Thoracic aorta (tissue), 2 donors: ENCODE measurements at places on chromosomes 7 and 10. TPM values are rescaled to one million over a fixed set of nuclear protein-coding genes. Genes with fewer than 3 reads are reported as not detected.

- no peak for DNase-seq
These were observed 91.1 kb downstream of the CPED1 start for GRCh38 chr7:121079425-121080169.

DNA sequence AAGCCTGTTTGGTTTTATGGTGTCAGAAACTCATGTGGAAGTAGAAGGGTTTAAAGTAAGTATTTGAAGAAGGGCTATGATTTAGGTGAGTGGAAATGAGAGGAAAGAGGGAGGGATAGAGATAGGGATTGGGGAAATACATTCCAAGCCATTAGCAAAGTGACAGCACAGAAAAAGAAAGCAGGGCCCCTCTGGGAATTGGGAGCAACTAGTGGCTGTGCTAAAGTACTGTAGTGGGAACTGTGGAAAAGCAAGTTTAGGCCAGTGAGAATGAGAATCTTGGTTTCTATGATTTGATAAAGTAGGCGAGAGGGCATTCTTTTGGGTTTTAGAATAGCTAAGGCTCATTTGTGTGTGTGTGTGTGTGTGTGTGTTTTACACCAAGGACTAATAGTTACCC is 5.0 kb downstream of the PRKG1 start:
- DNase-seq = no peak

SYT15B gene
- 5.3 TPM for total RNA-seq

PALD1 gene
- total RNA-seq = 19.7 TPM

DNA sequence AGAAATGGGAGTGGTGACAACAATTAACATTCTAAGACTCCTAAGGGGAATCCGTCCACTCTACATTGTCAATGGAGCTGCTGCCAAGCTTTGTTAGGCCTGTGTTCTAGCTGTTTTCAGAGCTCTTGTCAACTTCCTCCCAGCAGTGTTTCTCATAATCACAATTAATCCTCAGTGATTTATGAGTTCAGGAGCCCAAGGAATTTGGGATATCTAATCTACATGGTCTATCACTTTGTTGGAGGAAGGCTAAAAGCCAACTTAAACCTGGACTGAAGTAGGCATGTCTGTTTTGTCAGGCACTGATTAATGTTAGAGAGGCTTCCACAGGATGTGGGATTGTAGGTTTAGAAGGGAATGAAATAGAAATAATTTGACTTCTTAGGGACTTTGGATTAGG is 10.2 kb upstream of the OR2F2 start:
- DNase-seq = no peak

GRCh38 chr10:35633006-35633980 is 8.8 kb downstream of the FZD8 start:
- no peak for DNase-seq

EPDR1 gene
- total RNA-seq = 59.3 TPM

GRCh38 chr10:17652585-17652984 is 8.6 kb downstream of the STAM start:
- DNase-seq = no peak

DNA sequence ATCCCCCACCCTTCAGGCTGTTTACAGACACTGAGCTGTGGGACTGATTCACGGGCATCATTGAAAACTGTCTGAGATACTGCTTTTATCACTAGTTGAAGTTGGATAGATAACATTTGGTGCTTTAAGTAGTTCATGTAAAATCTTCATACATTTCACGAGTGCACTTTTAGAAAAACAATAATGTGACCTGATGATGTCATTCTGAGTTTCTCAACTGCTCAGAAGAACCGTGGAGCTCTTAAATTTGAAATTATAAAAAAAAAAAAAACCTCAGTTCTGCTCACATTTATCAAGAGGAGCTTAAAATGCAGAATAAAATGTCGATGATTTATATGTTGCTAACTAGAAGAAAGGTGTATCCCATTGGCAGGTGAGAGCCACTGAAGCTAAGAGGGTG is 81.5 kb downstream of the GALNT11 start:
- DNase-seq = no peak

TMEM60 gene
- 8.7 TPM for total RNA-seq

GRCh38 chr7:152624228-152624627 is 51.7 kb downstream of the XRCC2 start:
- no peak for DNase-seq

GRCh38 chr10:17734432-17735080 is 17.4 kb upstream of the TMEM236 start:
- no peak for DNase-seq

- no peak for DNase-seq
These were observed 48.2 kb downstream of the APBB1IP start for GRCh38 chr10:26486304-26486703.

- no peak for DNase-seq
These were observed 517.8 kb upstream of the CELF2 start for GRCh38 chr10:10499839-10500238.

- DNase-seq = no peak
These were observed 18.0 kb upstream of the HILPDA start for GRCh38 chr7:128437426-128438332.

ALDH18A1 gene
- total RNA-seq = 35.8 TPM

- DNase-seq = no peak
These were observed 276.4 kb upstream of the COBL start for GRCh38 chr7:51592842-51593599.

ZNF503 gene
- total RNA-seq = 42.3 TPM

DNA sequence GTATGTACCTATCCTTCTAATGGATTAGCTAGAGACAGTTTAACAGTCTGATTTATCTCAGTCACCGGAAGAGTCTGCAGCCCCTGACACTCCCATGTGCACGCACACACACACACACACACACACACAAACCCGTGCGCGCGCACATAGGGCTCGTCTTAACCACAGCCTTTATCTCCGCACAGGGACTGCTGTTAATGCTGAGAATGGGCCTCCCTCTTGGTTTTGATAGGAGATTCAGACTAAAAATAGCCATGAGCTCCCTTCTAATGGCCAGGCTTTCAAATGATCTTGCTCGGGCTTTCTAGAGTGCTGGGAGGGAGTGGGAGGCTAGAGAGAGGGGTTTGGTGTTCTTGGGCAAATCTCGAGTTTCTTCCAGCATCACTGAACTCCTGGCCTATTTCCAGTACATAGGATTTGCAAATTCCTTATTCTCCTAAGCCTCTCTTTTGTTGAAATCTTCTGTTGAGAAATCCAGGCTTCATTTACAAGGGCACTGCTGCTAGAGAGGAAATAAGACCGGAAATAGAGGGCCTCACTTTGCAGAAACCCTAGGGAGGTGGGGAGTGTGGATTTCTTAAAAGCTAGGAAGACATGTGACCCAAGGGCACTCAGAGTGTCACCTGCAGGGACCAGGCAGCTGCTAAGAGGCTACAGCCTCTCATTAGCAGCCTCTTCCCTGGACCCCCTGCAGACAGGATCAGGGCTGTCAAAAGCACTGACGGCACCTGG is 2.4 kb downstream of the TMEM72 start:
- DNase-seq = no peak

DNA sequence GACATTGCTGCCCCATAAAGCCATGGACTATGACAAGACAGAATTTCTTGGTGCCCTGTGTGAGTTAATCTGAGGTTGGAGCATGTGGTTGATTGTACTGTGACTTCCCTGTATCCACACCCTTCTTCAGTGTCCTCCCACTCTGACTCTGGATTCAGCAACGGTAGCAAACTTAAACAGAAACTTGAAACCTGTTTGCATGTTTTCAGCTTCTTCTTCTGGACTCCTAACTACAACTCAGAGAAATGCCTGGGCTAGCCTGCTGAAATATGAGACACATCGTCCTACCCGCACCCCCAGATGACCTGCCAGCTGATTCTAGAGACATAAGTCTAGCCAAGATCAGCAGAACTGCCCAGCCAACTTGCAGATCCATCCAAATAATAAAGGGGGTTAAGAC is 78.4 kb downstream of the IPMK start:
- DNase-seq = no peak

DNA sequence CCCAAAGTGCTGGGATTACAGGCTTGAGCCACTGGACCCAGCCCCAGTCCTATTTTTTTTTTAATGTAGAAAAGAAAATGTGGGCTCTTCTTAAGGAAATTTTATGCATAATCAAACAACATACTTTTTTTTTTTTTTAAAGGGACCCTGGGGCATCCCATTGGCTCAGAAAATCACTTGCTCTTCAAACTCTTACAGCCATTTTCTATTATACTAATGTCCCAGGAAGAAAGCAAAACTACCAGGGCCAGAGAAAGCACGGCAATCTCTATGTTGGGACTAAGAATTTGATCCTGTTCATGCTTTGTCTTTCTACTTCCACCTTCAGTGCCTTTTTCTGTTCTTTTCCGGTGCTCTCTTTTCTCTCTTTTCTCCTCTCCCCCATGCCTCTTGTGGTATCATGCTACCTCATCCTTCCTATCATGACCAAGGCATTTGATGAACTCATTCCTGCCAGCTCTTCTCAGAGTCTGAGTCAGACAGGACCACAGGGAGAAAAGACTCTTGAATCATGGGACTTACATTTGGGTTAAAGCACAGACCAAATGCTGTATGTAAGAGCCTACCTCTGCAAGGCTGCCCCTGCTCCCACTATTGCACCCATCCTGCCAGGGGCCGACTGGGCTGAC is 76.4 kb upstream of the CCNY start:
- no peak for DNase-seq

DNA sequence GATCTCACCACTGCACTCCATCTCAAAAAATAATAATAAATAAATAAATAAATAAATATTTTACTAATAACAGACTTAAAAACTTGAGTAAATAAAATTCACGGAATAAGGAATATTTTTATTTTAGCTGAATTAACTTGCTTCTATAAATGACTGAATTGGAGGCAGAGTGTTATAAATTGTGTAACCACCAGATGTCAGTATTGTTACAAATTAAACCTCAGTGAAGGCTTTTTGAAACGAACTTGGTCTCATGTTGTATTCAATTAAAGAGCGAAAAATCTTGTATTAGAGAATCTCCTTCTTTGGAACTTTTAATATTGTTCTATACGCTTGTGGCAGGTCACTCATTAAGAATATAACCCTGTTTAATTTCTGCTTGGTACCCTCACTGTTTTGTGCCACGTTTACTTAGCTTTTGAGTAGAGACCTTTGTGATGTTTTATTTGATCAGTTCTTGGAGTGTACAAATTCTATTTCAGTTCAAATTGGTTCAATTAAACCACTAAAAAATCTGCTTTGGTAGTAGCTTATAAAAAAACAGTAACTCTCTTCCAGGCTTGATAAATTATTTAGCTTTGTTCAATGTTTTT is 45.6 kb upstream of the SCIN start:
- no peak for DNase-seq

- no peak for DNase-seq
These were observed 17.1 kb downstream of the COL13A1 start for GRCh38 chr10:69818676-69819239.

DNA sequence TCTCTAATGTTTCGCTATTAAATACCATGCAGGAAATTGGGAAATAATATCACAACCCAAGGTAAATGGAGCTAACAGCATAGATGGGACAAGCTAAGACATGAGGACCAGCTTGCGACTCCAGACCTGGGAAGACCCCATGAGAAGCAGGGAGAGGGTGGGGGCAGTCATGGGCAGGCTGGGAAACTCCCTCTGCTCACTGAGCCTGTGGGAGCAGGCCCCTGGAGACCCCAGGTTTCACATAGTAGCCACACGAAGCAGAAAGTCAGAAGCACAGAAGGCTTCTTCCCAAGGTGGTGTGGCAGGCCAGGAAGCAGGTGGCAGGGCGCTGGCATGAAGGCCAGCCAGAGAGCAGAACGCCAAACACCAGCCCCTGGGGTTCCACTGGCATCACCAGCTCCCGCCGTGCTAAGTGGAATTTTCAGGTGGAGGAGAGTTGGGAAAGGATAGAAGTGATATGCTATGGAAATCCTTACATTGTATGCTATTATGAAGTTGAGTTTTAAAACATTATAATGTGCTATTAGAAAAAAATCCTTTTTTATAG is 99.9 kb upstream of the RNF32 start:
- DNase-seq = no peak

ITIH2 gene
- total RNA-seq = not detected

FAM131B gene
- total RNA-seq = 3.3 TPM

DNA sequence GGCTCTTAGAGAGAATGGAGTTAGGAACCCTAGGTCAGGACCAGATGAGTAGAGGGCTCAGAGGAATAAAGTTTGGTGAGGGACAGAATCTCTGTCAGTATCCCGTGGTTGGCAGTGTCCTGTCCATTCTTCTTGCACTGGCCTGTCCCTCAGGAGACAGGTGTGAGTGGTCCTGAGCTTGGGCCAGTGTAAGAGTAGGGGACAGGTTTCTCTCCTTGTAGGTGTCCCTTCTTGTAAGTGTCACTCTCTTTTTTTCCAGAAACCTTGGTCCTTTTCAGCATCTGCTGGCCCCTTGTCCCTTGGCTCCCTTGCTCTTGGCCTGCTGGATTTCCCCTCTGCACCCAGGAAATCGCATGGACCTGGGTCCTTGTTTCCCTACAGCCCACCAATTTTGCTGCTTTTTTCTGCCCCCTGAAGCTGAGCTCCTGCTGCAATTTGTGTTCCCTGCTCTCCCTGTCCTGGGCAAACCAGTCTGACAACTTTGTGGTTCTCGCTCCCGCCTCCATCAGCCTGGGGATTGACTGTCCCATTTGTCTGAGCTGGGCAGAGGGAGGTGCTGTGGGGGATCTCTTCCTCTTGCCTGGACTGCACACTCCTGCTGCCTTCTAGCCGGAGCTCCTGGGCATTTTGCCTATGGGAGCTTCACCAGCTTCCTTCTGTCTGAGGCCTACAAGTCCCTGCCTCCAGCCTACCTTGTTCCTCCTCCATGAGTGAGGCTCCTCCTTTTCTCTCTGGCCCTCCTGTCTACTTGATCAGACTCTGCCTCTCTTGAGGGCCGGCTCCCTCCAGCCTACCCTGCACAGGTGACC is 6.5 kb downstream of the TSPAN14 start:
- DNase-seq = no peak

GRCh38 chr10:30365278-30365677 is 16.2 kb upstream of the MTPAP start:
- DNase-seq = no peak

ST8SIA6 gene
- total RNA-seq = 1.5 TPM

DNA sequence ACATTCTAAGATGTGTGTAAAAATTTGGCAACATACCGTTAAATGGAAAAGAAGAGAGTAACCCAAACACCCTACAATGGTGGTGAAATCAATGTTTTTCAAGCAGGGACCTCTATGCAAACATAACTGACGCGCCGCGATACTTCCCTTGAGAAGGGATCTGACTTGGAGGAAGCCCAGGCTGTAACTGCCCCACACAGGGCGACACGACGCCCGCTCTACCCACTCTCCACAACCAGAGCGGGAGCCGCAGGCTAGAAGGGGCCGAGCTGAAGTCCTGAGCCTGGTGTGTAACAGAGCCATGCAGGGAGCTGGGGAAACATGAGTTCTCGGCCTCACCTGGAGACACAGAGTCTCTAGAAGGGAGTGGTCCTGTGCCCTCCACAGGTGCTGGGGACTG is 120.2 kb downstream of the FAM53B start:
- DNase-seq = no peak

AP5Z1 gene
- total RNA-seq = 40.3 TPM

EBLN1 gene
- not detected for total RNA-seq

ICA1 gene
- 9.9 TPM for total RNA-seq

EEF1AKMT2 gene
- 5.7 TPM for total RNA-seq

DNA sequence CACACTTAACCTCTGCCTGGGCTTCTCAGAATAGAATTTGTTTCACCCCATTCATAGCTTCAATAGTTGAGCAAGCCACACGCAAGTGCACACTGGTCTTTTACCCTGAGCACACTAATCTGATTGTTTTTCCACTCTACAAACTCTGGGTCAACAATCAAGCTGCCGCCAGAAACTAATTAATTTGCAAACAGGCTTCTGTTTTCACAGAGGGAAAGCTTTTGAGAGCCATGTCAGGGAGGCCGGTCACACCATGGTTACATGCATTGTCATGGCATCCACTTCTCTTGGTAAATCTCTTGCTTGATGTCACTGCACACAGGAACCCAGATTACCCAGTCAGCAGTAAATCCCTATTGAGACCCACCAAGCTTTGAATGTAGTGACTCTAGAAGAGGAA is 154.2 kb downstream of the SEMA3A start:
- DNase-seq = no peak
